ENCODE measurements at places on chromosomes 7 and 10. TPM values are rescaled to one million over a fixed set of nuclear protein-coding genes. Genes with fewer than 3 reads are reported as not detected.

DNA sequence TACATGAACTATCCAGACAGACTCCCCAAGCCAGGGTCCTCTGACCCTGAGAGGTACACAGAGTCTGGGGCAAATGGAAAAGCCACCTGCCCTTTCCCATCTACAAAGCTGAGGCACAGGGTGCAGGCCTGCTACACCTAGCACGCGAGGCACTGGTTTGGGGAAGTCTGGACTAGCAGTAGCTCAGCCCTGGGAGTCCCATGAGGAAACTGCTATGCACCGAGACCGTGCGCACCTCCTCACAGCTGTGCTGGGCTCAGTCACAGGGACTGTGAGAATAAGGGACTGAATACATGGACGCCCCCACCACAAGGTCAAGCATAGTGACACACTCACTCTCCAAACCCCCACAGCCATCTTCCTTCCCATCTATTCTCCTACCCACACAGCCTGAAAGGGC is 8.2 kb downstream of the MAT1A start:
- no peak for DNase-seq

Gene TBX20
- not detected for polyA plus RNA-seq

DNA sequence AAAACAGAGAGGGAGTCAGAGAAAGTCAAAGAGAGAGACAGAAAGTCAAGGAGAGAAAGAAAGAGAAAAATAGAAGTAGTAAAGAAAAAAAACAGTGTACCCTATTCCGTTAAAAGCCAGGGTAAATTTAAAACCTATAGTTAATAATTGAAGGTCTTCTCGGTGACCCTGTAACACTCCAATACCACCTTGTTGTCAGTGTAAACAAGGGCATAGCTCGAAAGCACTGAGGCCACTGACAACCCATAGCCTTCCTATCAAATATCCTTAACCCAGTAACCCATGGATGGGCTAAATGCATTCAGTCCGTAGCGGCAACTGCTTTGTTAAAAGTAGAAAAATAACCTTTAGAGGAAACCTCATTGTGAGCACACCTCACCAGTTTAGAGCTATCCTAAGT is 100.4 kb downstream of the ZNF467 start:
- no peak for DNase-seq

Gene TMEM270
- polyA plus RNA-seq, result not detected

Gene IFIT2
- polyA plus RNA-seq, result 9.5 TPM

DNA sequence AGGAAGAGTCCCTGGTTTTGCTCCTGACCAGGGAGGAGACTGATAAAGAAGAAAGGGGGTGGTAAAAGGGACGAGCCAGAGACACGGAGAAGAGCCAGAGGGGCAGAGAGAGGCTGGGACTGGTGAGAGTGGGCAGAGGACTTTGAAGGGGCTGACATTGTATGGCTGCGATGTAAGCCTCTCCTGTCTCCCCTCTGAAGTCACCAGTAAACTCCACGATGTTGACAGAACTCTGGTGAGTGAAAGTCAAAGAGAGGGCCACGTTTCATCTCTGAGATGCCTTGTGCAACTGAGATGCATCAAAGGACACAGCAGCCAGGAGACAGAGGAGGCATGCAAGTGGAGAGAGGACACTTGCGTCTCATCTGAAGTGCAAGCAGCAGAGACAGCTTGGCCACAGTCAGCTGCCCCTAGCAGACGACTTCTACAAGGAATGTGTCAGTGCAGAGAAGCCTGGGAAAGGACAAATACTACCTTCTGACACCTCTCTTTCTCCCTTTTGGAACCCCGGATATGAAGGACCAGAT is 54.3 kb downstream of the SMKR1 start:
- no peak for DNase-seq

Gene COBL
- not detected for polyA plus RNA-seq

- peak; percentile 73 for DNase-seq
These were observed 31.2 kb downstream of the FOXK1 start for GRCh38 chr7:4713183-4713784.

Gene STEAP2
- 20.2 TPM for polyA plus RNA-seq

Gene NPSR1
- polyA plus RNA-seq, result not detected

DNA sequence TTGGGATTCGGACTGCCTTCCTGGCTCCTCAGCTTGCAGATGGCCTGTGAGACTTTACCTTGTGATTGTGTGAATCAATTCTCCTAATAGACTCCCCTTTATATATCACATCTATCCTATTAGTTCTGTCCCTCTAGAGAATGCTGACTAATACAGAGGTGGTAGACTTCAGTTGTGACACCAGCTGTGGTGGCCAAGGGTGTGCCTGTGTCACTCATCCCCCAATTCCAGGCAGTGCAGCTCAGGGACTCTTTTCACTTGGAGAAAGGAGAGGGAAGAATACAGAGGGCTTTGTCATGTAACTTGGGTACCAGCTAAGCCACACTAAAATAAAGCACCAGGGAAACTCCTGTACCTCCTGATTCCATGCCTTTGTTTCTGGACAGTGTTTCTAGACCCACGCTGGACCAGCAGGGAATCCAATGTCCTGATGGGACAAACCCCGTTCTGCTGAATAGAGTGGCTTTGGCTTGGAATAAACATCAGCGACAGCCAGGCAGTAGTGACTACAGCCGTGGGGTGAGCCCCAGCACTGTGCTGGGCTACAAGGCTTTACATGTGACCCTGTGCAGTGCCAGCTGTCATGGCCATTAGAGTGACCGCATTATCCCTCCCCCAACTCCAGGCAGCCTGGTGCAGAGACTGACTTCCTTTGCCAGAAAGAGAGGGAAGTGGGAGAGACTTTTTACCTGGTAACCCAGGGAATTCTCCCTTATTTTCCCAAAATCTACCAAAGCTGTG is 233.6 kb downstream of the ANK3 start:
- DNase-seq, result no peak

GRCh38 chr7:130096243-130096827 is 26.0 kb downstream of the KLHDC10 start:
- DNase-seq, result peak; percentile 38

Gene GIMAP4
- polyA plus RNA-seq, result not detected

Gene OR6B1
- not detected for polyA plus RNA-seq

- no peak for DNase-seq
These were observed 1.4 kb upstream of the THSD7A start for GRCh38 chr7:11833431-11833830.

DNA sequence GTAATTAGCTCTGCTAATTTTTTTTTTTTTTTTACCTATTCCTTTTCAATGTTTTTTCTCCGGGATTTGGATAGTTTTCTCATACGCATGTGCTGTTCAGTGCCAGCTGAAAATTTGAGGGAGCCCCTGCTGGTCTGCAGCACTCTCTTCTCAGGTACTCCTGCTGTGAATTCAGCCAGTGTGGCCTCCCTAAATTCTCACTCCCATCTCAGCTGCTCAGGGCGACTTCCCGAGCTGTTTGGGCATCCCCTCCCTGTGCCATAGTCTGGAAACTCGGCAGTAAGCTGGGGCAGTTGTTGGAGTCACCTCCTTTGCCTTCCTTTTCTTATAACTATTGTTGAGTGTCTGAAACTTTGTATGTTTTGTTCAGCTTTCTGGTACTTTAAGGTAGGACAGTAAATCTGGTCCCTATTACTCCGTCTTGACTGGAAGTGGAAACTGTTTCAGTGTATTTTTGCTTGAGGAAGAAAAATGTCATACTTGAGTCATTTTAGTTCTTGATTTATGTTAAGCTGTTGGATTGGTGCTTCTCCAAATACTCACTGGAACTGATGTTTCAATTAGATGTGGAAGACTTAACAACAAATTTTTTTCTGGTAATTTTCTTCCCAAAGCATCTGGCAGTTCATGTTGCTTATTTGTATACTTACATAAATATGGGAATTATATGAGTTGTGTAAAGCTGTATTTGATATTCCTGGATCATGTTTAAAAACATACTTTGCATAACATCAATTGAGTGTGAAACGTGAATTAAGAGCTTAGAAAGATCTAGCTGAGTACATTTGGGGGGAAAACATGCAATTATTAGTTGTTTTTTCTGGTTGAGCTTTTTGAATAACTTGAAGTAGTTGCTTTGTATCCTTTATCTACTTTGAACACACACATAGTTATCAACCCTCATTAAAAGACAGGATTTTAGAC is 33.7 kb downstream of the MINPP1 start:
- DNase-seq, result peak; percentile 26

- no peak for DNase-seq
These were observed 507.8 kb downstream of the SORCS3 start for GRCh38 chr10:105148921-105149320.

Gene ZNF33B
- 2.3 TPM for polyA plus RNA-seq

DNA sequence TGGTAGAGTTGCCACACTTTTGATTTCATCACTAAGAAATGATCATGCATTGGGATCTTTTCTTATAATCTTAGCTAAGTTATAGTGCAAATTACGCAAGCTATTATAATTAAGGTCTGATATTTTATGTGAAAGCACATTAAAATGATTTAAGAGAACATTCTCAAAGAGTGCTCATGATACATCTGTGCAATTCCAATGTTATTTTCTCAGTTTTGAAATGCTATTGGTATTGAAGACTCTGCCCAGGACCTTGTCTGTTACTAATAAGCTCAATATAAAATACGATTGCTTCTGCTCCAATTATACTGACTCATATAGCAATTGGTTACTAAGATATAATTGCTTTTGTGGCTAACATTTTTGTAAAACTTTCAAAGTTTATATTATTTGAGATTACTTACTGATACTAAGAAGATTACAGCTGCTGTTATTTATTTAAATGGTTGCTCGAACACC is 180.9 kb downstream of the ADAM12 start:
- peak; percentile 58 for DNase-seq

DNA sequence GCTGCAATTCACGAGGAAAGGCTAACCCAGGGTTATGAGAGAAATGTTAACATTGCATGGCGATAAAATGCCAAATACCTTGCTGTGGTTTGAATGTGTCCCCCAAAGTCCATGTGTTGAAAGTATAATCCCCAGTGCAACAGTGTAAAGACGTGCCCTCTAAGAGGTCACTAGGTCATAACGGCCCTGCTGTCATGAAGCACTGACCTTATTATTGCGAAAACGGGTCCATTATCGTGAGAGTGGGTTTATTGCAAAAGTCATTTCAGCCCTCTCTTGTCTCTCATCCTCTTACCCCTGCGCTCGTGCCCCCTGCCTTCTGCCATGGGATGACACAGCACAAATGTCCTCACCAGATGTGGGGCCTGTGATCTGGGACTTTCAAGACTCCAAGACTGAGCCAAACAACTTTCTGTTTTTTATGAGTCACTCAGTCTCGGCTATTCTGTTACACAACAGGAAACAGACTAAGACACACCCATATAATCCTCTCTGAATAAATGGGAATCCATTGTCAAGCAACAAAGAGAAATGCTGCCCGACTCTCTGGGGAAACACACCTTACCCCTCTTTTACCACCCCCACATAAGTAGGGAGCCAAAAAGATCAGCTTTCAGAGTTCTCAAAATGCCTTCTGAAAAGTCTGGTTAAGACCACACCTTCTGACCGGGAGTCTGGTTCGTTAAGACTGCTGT is 73.1 kb upstream of the UCN3 start:
- peak; percentile 94 for DNase-seq

GRCh38 chr10:28690545-28690944 is 13.2 kb downstream of the BAMBI start:
- no peak for DNase-seq

GRCh38 chr7:57305192-57305748 is 144.7 kb upstream of the ZNF716 start:
- no peak for DNase-seq

Gene GPC2
- not detected for polyA plus RNA-seq

- DNase-seq, result peak; percentile 94
These were observed 3.2 kb downstream of the PARP12 start for GRCh38 chr7:140059273-140060242.

Gene CNTNAP2
- not detected for polyA plus RNA-seq

DNA sequence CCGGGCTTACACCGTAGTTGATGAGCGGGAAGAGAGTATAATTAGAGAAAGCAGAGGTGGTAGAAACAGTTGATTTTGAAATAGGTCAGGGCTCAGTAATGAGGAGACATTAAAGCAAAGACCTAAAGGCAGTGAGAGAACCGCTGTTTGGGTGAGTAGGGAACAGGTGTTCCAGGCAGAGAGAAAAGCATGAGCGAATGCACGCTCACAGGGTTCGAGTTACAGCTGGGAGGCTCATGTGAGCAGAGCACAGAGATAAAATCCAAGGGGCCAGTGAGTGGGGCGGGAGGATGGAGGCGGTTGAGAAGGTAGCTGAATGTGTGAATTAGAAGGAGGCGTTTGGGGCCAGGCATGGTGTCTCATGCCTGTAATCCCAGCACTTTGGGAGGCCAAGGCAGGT is 39.9 kb downstream of the APBB1IP start:
- no peak for DNase-seq

Gene ZPBP
- polyA plus RNA-seq, result not detected

GRCh38 chr7:28258240-28258639 is 77.6 kb upstream of the JAZF1 start:
- no peak for DNase-seq

DNA sequence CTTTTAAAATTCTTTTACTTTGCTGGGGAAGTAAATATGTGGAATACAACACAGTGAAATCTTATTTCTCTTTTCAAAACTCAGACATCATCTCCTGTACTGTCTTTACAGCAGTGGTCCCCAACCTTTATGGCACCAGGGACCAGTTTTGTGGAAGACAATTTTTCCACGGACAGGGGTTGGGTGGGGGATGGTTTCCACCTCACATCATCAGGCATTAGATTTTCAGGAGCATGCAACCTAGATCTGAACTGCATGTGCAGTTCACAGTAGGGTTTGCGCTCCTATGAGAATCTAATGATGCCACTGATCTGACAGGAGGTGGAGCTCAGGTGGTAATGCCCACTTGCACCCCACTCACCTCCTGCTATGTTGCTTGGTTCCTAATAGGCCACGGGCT is 12.2 kb downstream of the TMEM60 start:
- no peak for DNase-seq

- no peak for DNase-seq
These were observed 61.8 kb downstream of the LGI1 start for GRCh38 chr10:93819520-93819919.

DNA sequence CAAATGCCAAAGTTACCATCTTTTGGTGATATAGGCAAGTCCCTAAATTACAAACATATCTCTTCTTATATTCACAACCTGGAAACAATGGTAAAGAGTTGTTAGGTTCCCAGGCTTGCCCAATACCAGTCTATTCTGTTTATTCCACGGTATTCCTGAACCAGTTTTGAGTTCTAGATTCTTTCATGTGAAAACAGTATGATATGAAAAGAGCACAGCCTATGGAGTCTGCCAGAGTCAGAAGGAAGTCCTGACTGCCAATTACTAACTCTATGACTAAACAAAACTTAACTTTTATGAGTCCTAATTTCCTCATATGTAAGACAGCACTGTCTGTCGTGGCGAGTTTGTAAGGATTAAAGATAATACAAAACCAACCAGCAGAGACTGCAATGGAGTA is 5.6 kb downstream of the ABI1 start:
- DNase-seq, result peak; percentile 81

Gene ELMO1
- polyA plus RNA-seq, result not detected

GRCh38 chr7:3067606-3068380 is 24.1 kb upstream of the CARD11 start:
- no peak for DNase-seq
